C1 segment of cervical spinal cord (tissue), 14 donors: ENCODE measurements at places on chromosomes 6 and 20.

DNA sequence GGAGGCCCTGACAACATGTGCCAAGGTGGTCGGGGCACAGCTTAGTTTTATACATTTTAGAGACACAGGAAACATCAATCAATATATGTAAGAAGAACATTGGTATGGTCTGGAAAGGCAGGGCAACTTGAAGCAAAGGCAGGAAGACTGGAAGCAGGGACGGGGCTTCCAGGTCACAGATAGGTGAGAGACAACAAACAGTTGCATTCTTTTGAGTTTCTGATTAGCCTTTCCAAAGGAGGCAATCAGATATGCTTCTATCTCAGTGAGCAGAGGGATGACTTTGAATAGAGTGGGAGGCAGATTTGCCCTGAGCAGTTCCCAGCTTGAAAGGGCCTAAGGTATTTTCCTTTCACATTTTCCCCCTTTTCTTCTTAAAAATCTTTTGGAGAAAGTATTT, 311.0 kb upstream of the RGS17 start:
- DNase-seq: no peak

DNA sequence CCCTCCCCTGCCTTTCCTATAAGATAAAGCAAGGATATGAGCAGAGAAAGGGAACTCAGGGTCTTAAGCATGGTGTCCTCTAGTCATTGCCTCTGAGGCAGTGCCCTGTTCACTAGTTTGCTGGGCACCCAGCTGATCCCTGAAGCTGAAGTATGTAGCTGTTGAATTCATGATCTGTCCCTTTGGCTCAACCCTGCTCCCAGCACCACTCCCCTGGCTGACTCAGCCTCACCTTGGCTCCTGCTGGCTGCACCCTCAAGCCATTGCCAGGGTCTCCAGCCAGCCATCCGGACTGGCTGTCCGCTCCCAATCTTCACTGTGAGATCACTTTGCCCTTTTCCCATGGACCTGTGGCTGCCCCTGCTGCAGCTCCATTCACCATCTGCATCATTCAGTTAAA, 25.9 kb upstream of the UST start:
- no peak for DNase-seq

DNA sequence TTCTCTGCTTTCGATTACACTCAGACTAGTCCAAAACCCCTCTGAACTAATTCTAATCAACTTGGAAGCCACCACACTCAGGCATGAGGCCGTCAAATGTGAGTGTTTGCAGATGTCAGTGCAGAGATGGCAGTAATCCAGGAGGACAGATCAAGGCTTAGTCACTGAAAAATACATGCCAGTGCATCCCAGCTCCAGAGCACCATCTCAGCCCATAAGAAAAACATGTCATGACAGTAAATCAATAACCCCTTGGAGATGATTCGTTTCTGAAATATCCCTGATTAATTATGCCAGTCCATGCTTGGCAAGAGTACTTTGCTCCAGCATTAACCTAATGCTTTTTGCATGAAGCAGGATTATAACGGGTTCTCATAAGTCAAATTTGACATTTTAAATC, 179.5 kb downstream of the ADAT2 start:
- no peak for DNase-seq

DNA sequence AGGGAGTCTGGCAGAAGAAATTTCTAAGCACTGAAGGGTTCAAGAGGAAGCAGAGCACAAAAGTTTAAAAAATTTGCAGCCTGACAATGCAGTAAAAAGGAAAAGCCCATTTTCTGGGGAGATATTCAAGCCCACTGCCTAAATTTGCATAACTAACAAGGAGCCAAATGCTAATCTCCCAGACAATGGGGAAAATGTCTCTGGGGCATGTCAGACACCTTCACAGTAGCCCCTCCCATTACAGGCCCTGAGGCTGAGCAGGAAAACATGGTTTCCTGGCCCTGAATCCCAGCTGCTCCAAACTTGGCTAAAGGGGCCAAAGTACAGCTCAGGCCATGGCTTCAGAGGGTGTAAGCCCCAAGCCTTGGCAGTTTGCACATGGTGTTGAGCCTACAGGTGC, 908.5 kb upstream of the MANEA start:
- DNase-seq: no peak

GRCh38 chr6:136795386-136795785, 3.1 kb upstream of the MAP3K5 start:
- DNase-seq: no peak

- peak; percentile 35 for DNase-seq
These were observed at the start of gene RBM38 for GRCh38 chr20:57390604-57391438. Gene RBM38 (plus strand): TSS chr20:57391396. CDS start chr20:57391582, 186 bp downstream.

GRCh38 chr20:54981175-54981574, 505.8 kb downstream of the DOK5 start:
- no peak for DNase-seq

GRCh38 chr20:939606-940005, 23.5 kb upstream of the ANGPT4 start:
- DNase-seq: no peak

- no peak for DNase-seq
These were observed 656 bp downstream of the RTEL1 start for GRCh38 chr20:63658749-63659187.

- DNase-seq: no peak
These were observed 230.2 kb upstream of the FOXQ1 start for GRCh38 chr6:1081551-1082284.

DNA sequence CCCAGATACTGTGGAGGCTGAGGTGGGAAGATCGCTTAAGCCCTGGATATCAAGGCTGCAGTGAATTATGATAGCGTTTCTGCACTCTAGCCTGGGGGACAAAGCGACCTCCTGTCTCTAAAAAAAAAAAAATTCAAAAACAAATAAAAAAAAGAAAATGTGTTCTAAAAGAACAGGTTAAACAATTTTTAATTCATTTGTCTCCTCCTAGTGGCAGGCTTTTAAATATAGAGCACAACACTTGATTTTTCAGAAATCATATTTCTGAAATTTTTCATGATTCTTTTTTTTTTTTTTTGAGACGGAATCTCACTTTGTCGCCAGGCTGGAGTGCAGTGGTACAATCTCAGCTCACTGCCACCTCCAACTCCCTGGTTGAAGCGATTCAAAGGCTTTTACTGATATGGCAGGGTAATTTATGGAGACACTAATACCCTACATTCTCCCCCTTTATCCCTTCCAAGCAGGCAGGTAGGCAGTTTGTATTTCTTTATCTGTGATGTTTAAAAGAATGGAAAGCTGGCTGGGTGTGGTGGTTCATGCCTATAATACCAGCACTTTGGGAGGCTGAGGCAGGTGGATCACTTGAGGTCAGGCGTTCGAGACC, 8.7 kb upstream of the GTF3C6 start:
- no peak for DNase-seq
